ENCODE measurements at places on chromosomes 6 and 20.

GRCh38 chr6:37861452-37861851 lies 41.9 kb downstream of the ZFAND3 start:
- no peak for DNase-seq

GRCh38 chr6:40308533-40309306 lies 278.4 kb downstream of the LRFN2 start:
- DNase-seq: peak; percentile 52

DNA sequence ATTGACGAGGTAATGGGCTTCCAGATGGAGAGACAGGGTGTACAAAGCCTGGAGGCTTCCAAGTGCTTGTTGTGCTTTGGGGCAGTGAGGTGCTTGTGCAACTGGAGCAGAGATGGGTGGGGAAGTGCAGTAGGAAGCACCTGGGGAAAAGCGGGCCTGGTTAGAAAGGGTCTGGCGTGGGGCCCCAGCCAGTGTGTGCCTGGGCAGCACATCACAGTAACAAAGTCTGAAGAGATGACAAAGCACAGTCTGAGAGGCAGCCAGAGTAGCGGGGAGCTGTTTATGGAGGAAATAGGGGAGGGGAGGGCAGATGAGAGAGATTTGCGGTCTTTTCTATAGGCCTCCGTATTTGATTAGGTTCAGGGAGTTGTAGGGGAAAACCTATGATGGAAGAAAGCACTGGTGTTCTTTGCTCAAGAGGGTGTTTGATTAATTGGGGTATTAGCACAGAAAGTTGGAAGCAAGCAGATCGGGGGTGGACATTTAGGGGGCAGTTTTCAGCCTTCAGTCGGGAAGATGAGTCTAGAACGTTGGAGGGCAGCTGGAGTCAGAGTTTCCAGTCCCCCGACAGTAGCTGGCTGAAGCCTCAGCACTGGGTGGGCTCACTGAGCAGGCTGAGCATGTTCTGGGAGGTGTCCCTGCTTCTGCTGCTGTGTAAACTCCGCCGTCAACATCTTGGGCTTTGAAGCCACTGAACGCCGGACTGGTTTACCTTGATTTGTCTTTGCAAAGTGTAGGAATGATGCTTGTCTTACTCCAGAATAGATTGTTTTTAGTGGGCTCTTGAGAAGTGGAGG lies 15.5 kb upstream of the MROH8 start:
- no peak for DNase-seq

GRCh38 chr6:30149234-30149633 lies 11.8 kb downstream of the TRIM10 start:
- DNase-seq: no peak

GRCh38 chr6:67030861-67031260 lies 1323.8 kb upstream of the EYS start:
- DNase-seq: no peak

DNA sequence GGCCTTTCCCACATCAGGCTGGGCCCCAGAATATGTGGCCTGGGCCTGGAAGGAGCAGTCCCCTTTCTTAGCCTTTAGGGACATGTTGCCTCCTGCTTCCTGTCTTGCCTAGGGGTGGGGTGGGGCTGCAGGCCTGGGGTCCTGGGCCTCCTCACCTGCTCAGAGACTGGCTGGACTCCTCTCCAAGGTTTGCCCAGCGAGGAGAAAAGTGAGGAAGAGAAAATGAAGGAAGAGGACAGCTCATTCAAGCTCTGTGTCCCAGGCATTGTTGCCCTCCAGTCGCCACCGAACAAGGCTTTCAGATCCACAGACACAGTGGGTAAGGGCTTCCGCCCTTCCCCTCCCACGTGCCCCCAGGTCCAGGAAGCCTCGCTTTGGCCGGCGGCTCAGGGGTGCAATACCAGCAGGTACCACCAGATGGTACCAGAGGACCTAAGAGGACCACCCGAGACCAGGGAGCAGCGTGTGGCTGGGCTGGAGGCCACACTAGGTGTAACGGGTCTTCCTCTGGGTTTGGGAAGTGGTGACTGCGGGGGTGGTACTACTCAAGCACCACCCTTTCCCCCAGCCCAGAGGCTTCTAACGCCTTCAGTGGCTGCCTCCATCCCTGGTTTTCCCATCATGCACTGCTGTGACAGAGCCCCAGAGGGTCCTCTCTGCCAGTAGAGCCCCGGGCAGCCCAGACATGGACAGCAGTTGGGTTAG lies 5.5 kb upstream of the BAK1 start:
- peak; percentile 73 for DNase-seq

DNA sequence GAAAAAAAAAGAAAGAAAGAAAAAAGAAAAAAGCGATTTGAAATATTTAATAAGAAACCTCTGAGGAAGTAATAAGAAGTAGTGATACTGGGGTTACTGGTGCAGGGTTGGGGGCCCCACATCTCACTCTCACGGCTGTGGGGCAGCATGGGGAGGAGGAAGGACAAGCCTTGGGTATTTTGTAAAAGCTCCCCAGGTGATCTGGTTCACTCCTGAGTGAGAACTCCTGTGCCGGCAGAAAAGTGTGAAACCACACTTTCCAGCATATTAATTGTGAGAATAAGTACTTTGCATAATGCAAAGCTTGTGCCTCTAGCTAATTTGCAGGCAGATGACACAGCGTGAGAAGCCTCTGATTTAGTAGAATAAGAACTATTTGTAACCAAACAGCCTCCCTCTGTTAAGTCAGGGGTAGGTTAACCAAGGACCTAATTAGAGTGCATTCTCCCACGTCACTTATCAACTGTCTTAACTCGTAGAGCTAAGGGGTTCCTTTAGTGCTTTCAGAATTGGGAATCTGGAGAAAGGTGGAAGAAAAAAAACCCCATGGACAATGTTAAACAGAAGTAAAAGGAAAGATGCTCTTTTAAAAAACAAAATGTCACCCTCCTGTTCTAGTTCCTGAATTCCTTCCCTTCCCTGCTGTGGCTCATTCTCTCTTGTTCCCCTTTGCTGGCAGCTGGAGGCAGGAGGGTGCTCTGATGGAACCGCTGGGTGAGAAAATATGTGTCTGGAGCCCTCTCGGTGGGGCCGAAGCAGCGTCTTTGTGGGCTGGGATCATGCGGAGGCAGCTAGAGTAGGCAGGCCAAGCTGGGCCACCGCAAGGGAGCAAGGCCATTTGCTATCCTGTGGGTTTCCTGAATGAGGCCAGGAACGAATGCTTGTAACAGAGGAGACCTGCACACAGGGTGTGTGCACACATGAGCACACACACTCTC lies 108.7 kb downstream of the FYN start:
- DNase-seq: peak; percentile 31

DNA sequence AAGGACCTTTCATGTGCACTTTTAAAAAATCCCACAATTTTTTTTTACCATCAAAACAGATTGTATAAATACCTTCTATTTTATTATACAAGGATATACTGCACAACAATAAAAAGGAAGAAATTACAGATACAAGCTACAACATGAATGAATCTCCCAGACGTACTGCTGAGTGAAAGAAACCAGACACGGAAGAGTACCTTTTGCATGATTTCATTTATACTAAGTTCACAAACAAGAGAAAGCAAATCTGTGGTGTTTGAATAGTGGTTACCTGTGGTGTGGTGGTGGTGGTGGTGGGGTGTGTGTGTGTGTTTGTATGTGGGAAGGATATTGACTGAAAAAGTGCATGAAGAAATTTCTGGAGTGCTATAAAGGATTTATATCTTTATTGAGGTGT lies 6.8 kb upstream of the PLCB4 start:
- no peak for DNase-seq

DNA sequence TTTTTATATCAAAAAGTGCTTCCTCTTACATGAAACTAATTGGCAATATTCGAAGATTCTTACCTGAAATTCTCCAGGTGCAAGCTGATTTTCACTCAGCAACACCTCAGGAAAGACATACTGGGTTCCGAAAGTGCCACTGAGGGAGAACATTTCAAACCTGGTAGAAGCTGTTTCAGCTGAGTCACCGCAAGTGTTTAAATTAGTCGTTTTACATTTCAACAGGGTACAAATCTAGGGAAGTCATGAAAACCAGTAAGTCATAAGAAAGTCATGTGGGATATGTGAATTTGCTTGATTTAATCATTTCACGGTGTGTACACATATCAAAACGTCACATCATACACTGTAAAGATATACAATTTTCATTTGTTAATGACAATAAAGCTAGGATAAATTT lies 25.3 kb upstream of the TAAR1 start:
- DNase-seq: no peak

DNA sequence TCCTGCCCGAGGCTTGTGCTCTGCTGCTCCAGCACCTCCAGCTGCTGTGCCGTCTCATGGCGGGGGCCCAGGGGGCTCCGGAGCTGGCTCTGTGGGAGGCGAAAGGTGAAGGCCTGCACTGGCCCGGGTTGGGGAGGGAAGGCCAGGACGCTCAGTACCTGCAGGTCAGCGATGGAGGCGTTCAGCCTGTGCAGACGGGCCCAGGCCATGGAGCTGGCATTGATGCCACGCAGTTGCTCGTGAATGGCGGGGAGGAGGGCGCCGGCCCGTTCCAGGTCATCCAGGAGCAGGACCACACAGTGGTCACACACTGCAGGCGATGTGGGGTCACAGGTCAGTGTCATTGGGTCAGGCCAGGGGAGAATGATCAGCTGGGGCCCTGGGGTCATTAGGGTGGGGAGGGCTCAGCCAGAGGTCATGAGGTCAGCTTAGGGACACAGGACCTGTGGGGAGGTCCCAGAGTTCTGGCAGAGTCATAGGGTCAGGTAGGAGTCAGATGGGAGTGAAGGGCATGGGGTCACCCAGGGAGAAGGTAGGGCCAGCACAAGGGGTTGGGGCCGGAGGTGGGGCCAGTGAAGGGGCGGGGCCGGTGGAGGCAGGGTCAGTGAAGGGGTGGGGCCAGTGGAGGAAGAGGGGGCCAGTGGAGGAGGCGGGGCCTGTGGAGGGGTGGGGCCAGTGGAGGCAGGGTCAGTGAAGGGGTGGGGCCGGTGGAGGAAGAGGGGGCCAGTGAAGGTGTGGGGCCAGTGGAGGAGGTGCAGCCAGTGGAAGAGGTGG lies 18.0 kb downstream of the ADRM1 start:
- DNase-seq: no peak

GRCh38 chr6:124780623-124781022 lies 181.6 kb upstream of the RNF217 start:
- DNase-seq: peak; percentile 24

- no peak for DNase-seq
Observed at GRCh38 chr6:11683871-11684270, 94.7 kb downstream of the ADTRP start.

GRCh38 chr20:36957875-36958667 lies 6.6 kb upstream of the SAMHD1 start:
- no peak for DNase-seq

- no peak for DNase-seq
Observed at GRCh38 chr6:64383277-64383676, 747.7 kb downstream of the PHF3 start.

DNA sequence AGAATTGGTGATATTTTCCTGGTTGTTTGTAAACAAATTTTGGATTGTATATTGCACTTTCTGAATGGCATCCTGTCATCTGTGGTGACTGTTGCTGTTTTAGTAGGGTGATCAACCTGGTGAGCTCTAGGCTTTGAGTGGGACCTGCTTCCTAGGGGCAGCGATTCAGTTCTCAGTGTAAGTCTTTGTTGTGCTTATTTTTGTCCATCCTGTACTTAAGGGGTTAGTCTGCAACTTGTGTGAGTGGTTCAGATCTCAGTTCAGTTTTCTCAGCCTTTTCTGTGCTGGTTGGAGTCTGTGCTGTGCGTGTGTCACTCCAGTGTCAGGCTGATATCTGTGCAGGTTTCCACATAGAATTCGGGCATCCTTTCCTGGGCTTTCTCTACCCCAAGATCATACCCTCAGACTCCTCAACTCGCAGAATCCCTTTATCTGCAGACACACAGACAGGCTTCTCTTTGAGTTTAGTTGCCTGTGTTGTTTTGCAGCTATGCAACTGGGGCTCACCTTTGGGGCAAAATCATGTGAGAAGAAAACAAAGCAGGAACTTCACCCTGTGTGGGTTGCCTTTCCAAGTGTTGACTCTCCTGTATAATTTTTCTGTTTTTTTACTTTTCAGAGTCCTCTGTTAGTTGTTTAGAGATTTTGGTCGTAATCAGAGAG lies 177.7 kb downstream of the FARS2 start:
- no peak for DNase-seq

DNA sequence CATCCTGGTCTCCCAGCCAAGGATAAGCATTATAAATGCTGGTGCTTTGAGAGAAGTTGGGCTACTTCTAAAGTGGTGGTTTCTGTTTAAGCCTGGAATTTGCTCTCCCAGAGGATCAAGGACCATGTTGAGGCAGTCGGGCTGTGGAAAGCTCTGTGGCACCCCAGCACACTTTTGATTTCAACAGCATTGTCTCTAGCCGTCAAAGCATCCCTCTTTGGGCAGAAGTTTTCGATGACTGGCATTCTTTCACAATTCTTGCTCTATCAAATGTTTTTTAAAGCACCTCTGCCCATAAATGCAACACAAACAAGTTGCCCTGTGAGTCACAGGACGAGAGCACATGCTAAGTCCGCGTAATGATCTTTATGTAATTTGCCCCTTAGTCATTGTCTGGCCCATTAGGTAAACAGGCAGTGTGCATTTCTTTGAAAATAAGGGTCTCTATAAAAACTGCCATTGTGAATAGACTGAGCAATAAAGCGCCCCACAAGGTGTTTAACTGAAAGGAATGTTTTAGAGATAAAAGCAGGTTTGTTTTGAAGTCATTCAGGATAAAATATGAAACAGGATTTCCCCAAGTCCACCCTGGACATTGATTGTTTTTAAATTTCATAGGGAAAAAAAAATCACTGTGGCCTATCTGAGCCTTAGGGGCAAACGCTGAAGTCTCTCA lies 44.7 kb upstream of the FOXQ1 start:
- peak; percentile 14 for DNase-seq
